Kasumi-1 (cell line): ENCODE measurements at places on chromosomes 1 and 21.

DNA sequence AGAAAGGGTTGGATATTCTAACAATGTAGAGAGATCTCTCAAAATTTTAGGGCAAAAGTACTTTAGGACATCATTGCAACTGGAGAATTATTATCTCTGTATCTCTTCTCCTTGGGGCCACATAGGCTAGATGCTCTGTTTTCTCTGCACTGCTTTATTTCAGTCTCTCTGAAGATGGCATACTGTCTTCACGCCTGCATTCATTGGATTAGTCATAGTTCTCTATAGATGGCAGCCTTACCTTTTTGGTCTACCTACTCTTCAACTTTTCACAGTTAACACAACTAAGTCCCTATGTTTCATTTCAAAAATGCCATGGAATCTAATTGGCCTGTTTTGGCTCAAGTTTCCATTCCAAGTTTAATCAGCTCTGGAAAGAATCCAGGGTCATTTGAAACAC, 1623.3 kb upstream of the B3GALT2 start:
- DNase-seq: no peak

DNA sequence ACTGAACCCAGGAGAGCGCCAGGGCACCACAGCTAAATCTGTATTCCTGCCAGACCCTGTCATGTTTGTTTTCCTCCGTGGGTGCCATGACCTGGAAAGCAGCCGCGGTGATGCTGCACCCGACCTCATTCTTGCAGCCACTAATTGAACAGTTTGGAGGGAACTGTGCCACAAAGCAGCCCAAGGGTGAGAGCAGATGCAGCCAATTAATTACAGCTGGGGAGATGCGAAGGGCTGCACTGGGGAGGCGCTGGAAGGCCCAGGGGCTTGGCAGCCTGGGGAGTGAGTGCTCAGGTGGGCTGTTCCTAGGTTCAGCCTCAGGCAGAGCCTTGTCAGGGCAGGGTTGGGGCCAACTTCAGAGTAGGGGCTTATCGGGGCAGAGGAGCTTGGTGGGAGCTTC, 158.4 kb upstream of the CD34 start:
- DNase-seq: no peak

GRCh38 chr1:228748029-228748428, 12.8 kb downstream of the RHOU start:
- no peak for DNase-seq

DNA sequence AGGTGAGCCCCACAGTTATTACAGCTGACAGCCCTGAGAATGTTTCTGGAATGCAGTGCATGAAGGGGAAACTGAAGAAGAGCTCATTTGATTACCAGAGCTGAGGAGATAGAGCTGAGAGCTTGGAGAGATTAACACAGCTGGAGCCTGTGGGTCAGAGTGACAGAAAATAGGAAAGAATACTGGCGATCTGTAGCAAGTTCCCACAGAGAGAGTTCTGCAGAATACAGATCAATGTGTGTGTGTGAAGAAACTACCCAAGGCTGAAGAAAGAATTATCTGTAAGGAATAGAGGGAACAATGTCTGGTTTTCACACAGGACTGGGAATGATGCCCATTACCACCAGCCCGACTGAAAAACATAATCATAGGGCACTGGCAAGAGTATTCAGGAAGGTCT, 103.6 kb upstream of the SNX7 start:
- DNase-seq: no peak

DNA sequence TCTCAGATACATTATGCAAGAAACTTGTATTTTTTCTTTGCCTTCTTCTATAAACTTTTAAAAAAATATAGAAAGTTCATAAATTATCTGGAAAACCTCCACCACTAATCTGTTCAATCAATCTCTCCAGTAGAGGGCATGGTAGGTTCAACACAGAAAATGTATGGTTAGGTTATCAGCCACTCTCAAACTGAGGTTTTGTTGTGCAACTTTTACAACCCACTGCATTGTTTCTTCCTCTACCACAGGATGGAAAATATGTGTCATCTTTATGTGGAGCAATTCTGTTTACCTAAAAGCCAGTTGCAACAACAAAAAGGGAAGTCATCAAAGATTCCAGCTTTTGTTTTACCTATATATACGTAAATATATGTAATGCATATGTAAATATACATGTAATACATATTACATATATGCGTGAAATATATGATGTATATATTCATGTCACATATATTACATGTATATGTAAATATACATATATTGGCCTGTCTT, 3.0 kb upstream of the RGS2 start:
- DNase-seq: peak; percentile 84

GRCh38 chr1:115012006-115012405, 17.6 kb upstream of the TSHB start:
- no peak for DNase-seq

DNA sequence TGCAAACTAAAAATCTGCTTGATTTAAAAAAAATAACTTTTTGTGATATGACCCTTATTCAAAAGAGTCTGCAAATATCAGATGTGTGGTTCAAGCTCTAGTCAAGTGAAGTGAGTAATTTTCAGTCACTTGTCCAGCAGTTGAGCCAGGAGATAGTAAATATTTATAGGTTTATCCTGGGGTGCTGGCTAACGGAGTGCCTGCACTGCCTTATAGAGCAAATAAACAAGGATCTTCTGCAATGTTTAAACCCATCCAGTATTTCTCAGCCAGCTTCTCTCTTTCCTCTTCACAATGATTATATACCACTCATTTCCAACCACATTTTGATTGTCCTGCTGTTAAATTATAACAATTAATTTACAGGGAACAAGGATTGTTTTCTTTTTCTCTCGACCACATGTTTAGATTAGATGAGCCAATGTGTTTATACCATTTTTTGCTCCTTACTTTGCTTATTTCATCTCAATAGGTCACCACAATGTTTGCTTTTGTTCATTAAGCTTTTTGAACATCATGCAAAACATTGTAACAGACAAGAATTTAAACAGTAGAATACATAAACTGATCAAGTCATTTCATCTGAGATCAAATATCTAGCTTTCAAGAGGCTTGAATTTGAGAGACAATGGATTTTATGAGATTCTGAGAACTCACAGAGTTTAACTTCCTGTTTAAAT, 60.3 kb upstream of the GREM2 start:
- DNase-seq: no peak

DNA sequence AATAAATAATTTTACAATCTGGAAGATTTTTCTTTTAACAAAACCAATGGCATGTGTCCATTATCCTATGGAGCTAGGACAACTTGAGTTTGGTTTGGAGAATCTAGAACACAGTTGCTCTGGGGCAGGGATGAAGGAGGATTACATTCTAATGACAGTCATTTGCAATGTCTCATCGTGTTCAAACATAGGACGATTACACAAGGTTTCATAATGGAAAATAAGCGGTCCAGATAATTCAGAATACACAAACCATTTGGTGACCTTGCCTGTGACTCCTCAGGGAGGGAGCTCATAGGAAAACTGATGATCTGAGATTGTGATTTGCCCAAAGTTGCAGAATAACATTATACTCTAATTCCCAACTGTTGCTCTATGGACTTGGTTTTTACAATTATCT, 27.6 kb upstream of the RGL1 start:
- DNase-seq: no peak

GRCh38 chr1:204301171-204301957, 58.4 kb downstream of the PLEKHA6 start:
- DNase-seq: no peak

- DNase-seq: no peak
These were observed 60.4 kb downstream of the NME7 start for GRCh38 chr1:169307176-169307575.

DNA sequence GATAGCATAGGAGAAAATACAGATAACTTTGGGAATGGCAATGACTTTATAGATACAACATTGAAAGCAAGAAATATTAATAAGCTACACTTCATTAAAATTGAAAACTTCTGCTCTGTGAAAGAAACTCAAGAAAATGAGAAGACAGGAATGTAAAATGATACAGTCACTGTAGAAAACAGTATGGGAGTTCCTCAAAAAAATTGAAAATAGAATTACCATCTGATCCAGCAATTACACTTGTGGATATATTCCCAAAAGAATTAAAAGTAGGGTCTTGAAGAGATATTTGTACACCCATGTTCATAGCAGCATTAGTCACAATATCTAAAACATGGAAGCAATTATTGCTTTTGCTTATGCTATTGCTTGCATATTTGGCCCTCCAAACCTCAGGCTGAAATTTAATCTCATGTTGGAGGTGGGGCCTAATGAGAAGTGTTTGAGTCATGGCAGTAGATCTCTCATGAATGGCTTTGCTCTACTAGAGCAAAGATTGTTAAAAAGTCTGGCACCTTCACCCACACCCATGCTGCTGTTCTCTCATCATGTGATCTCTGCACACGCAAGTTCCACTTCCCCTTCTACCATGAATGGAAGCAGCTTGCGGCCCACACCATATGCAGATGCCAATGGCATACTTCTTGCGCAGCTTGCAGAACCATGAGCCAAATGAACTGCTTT, 15.3 kb upstream of the AHCYL1 start:
- DNase-seq: no peak

- DNase-seq: no peak
These were observed 12.9 kb downstream of the PTPRU start for GRCh38 chr1:29249170-29249691.

DNA sequence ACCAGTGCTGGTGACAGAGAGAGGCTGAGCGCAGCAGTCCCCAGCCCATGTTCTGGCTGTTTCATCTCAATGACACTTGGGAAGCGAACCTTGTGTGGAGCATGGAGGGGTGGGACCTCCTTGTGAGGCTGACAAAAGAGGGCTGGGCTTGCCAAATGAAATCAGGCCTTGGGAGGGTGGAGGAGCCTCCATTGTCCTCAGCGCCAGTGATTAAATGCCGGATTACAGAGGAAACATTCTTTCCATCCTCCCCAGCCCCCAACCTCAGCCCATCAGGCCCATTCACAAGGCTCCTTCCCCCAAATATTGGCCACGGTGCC, 63.3 kb upstream of the PAXBP1 start:
- DNase-seq: no peak

DNA sequence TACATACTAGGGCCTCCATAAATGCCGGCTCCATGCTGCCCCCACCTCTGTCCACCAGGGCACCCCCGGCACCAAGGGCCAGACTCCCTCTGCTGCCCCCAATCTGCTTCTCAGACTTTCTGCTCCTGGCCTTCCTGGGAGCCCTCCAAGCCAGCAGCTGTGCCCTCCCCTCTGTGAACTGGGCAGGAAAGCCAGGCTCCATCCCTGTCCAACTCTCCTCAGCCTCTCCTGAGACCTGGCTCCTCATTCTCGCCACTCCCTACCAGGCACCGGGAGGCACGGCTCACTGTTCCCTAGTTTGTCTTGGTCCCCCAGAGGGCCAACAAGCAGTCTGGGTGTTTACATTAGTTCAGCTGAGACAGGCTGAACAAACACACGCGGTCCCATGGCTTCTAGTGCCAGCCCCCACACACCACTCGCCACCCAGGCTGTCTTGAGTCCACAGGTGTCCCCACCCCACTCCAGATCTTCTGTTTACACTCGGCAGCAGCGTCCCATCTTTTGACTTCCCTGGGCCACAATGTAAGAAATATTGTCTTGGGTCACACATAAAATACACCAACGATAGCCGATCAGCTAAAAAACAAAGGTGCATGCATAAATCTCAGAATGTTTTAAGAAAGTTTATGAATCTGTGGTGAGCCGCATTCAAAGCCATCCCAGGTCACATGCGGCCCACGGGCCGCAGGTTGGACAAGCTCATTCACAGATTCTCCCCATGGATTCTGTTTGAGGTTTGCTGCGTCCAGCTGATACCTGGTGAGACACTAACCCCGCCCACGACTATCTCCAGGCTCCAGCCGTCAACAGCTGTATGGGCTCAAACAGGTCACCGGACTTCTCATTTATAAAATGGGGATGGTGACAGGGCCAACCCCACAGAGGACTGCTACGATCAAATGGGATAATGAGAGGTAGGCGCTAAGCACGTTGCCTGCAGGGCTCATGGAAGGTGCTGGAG, 29.5 kb upstream of the ECE1 start:
- DNase-seq: no peak

GRCh38 chr1:174954073-174954460, 45.7 kb upstream of the CACYBP start:
- no peak for DNase-seq

DNA sequence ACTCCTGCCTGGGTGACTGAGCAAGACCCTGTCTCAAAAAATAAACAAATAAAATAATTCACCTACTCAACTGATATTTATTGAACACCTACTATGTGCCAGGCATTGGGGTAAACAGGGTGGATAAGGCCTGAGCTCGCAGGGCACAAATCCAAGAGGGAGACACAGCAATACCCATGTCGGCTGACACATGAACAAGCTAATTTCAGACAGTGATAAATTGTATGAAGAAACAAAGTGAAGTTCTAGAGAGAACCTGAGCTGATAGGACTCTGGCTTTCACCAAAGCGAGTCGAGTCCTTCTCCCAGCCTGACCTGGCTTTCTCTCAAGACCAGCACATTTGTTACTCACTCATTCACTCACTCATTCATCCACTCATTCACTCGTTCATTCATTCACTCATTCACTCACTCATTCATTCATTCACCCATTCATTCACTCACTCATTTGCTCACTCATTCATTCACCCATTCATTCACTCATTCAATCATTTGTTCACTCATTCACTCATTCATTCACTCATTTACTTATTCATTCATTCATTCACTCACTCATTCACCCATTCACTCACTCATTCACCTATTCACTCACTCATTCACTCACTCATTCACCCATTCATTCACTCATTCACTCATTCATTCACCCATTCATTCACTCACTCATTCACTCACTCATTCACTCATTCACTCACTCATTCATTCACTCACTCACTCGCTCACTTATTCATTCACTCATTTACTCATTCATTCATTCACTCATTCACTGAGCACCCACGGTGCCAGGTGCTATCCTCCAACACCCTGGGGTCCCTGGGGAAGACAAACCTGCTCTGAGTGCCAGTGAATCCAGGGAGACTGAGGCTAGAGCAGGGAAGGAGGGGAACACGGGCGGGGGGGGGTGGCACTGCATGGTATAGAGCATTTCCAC, 37.4 kb upstream of the CASZ1 start:
- DNase-seq: no peak

DNA sequence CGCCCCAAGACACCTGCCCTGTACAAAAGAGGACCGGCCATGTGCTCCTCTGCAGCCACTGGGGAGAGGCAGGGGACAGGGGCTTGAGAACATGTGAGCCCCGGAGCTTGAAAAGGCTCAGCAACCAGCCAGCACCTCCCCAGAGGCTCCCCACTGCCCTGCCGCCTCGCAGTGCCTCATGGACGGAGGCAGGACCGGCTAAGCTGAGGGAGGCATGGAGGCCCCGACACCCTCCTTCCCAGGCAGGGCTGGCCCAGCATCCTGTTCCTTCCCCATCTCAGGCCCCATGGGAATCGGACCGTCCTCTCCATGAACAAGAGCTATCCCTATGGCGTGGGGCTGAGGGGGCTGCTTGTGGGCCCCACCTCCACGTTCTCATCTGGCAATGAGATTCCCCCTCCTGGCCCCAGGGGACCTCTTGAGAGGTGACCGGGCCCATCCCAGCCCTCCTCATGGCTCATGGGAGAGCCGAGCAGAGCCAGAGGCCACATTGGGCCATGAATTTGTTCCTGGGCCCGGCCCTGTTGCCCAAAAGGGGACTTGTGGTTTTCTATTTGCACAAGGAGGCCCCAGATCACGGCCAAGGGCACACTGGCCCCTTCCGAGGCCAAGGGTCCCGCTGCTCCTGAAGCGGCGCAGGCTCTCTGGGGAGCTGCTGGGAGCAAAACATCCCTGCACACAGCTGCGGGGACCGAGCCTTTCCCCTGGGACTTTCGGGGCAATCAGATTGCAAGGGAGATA, 65.2 kb upstream of the ARHGEF16 start:
- DNase-seq: no peak
